ENCODE measurements at places on chromosomes 5 and 9.

GRCh38 chr9:128901822-128902221, 19.0 kb upstream of the PHYHD1 start:
- no peak for DNase-seq

- DNase-seq, result no peak
These were observed 921.5 kb downstream of the TLE4 start for GRCh38 chr9:80493258-80493657.

- no peak for DNase-seq
These were observed 174.5 kb downstream of the AOPEP start for GRCh38 chr9:94901019-94901363.

GRCh38 chr5:74251141-74252035, 389.1 kb downstream of the ENC1 start:
- DNase-seq, result peak; percentile 3

GRCh38 chr9:35342221-35342958, 147.5 kb upstream of the RUSC2 start:
- no peak for DNase-seq

DNA sequence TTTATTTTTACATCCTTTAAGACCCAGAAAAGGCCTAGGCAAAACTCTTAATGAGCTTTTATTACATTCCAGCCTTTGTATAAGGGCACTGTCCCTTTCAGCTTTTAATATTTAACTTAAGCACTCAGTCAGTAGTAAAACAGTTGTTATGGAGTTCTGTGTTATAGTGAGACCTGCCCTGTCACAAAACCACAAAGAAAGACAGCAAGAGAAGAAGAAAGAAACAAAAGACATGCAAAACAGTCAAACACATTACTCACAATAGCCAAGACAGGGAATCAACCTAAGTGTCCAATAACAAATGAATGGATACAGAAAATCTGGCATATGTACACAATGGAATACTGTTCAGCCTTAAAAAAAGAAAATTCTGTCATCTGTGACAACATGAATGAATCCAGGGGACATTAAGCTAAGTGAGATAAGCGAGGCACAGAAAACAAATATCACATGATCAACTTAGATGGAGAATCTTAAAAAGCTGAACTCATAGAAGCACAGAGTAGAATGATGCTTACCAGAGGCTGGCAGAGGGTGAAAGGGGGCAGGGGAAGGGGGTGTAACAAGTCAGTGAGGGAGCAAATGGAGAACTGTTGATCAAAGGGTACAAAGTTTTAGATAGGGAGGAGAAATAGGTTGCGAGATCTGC, 63.8 kb upstream of the CCNG1 start:
- DNase-seq, result no peak

DNA sequence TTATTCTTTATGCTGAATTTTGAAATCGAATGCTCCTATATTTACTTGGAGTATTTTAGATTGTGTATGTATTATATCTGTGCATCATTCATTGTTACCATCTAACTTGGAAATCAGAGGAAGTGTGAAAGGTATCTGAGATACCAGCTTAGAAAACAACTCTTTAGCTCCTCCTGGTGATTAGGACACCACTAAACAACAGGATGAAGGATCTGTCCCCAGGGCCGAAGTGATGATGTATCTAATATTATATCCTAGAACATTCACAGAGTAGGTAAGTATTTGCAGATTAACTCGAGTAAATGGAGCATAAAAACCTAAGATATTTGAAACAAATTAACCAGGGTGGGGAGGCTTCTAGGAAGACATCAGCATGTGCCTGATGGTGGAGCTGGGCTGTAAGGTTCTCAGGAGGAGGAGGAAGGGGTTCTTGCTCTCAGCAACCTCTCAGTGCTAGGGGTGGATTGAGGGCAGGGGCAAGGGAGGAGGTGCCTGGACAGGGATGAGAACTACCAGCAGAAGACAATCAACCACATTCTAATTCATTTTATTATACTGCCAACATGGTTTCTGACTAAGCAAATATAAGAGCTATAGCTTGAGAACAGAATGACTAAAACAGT, 2.6 kb upstream of the NFIL3 start:
- no peak for DNase-seq

DNA sequence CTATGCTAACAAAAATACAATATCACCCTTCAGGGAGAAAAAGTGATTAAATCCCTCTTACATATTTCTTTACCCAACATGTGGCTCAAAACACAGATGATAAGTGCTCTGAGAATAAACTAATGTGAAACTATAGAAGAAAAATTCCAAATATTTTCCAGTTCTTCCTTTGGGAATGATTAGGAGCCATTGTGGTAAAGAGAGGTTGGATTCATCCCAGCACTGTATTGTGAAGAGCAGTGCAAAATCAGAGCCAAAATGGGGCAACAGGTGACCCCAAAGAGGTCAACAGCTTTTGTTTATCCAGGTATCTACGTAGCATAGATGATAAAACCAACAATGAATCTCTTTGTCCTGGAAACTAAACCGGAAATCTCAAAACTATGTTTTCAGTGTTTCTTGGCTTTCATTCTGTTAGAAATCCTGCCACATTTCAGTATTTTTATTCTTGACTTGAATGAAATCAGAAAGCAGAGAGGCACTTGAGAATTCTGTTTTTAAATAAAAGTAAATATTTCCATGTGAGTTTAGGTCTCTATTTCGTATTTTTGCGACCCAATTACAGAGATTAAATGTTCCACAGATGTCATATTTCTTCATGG, 120.4 kb upstream of the FST start:
- no peak for DNase-seq

DNA sequence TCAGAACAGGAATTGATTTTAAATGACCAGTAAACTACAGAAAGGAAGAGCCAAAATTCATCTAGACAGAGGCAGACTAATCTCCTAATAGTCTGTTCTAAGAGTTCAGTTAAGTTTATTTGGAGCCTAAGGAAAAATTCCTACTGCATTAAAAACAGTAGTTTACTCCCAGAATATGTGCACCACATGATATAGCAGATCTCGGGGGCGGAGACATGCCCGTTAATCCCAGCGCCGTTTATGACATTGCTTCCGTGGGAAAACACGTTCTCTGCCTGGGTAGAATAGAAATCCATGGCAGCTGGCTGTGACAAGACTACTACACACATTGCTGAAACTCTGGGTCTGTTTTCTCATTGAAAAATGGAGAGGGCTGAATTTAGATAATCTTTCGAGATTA, 11.4 kb downstream of the HABP4 start:
- DNase-seq, result no peak

DNA sequence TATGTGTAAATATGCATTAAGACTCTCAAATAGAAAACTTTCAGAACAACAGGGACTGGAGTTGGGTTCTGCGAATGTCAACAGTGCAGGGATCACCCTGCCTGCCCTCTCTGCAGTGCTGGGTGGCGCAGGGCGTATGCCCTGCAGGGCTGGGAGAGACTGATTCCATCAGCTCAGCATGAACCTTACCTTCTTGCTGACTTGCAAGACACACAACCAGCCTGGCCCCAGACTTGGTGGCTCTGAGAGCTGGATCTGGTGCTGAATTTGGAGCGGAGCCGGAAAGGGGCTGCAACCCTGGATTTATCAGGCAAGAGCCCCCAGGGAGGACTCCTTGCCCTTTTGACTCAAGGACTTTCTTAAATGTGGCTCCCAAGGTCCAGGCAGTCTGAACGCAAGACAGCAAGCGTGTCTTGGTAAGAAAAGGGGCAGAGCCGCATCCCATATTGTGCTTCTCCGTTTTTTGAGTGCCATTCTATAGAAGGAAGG, 376.0 kb upstream of the IRX2 start:
- no peak for DNase-seq

GRCh38 chr5:111556501-111556900, 44.2 kb upstream of the STARD4 start:
- no peak for DNase-seq

DNA sequence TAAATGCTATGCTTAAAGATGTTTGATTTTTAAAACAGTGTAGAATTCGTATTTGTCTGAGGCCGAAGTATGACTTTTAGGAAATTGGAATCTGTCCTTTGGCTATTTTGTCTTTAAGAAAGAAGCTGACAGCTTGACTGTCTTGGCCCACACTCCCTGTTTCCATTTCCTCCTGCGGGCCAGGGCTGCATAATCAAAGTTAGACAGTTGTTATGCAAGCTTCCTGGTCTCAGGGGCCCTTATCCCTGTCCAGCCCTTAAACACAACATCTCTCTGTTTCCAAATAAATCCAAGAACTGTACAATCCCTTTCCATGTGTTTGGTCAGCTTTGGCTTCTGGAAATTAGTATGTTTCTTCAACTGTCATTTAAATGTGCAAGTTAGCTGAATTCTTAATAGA, 54.6 kb upstream of the ECM2 start:
- no peak for DNase-seq

DNA sequence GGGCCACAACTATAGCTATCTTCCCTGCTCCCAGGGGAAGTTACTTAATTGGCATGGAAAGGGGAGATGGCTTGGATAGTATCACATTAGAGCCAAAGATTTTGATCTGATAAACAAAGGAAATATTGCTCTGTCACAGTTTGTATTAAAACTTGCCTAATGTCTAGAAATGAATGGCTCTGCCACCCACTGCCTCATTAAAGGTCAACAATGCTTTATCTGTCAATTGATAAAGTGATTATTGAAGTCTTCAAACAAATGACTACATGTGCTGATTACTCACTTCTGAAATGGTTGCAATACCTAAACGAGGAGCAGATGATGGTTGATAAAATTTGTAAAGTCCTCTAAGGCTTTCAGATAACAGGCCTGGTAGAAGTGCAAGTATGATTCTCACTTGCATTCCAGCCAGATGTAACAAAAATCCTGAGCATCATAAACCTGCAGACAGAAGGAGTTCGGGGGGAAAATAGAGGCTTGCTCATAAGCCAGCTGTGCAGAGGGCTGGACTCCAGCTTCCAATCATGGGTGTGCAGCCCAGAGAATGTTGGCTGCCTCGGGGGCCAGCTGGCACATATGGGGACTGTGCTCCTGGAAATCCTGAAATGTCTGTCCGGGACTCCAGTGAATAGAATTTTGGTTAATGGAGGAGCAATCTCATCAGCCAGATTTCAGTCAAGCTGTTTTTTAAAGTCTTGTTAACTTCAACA, 200.5 kb upstream of the SLC27A6 start:
- DNase-seq, result no peak

DNA sequence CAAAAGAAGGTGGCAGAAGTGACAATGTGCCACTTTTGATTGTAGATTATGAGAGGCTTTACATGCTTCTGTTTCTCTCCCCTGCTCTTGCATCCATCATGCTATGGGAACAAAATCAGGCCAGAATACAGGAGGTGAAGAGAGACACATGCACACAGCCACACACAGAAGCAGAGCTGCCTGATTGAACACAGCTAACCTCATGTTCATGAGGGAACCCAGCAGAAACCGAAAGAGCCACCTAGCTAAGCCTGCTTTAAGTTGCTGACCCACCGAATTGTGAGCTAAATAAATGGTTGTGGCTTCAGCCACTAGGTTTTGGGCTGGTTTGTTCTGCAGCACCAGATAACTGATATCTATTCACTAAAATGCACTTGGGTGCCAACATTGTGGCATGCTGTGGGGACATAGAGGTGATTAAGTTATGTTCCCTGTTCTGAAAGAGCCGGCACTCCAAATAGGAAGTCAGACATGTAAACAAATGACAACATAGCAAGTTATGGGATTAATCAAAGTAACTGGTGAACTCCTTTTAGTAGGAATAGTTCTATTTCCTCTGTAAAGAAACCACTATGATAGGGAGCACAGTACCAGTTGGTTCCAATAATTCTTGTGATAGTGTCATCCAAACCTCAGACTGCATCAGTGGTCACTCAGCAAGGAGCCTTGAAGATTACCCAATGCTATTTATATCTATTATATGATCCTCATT, 93.6 kb upstream of the TNC start:
- no peak for DNase-seq

- no peak for DNase-seq
These were observed 361.3 kb downstream of the RAB3C start for GRCh38 chr5:58944221-58944620.

- DNase-seq, result no peak
These were observed 14.8 kb upstream of the TUT7 start for GRCh38 chr9:86368871-86369521.

DNA sequence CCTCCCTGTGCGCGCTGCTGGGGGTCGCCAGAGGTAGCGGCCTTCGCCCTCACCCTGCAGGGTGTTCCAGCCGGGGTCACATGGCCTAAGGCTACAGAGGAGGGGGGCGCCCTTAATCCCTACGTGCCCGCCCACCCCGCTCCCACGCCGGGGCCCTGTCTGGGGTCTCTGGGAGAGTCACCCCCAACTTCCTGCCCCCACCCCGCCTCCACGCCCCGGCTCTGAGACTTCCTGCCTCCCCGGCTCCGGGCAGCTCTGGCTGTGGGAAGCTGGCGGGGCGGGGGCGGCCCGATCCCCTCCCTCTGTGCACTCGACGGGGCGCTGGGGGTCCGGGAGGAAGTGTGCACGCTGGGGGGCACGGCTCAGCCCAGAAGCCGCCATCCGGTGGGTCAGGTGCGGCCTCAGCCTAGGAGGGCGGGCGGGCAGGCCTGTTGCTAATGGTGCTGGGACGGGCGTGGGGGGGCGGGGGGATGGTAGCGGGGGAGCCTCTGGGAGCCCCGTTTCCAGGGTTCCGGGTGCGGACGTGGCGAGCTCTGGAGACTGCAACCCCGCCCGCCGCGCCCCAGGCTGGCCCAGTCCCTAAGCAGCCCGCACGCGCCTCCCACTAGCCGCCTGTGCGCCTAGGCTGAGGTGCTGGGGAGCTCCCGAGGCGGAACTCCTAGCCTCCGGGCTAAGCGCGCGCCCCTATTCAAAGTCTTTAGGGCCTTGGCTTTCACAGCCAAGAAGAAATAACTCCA, 61.6 kb downstream of the CXXC5 start:
- DNase-seq, result no peak

DNA sequence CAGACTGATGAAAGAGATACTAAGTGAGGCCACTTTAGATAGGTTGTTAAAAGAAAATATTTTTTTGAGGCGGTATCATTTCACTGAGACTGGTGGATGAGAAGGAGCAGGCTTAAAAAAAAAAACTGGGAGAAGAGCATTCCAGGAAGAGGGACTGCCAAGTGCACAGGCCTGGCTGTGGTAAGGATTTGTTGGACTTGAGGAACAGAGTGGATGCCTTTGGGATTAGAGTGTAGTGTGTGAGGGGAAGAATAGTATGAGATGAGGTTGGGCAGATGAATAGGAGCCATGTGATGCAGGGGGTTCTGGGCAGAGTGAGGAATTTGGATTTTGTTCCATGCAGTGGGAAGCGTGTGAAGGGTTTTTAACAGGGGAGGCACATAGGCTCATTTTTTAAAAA, 57.9 kb downstream of the PBX3 start:
- DNase-seq, result no peak

DNA sequence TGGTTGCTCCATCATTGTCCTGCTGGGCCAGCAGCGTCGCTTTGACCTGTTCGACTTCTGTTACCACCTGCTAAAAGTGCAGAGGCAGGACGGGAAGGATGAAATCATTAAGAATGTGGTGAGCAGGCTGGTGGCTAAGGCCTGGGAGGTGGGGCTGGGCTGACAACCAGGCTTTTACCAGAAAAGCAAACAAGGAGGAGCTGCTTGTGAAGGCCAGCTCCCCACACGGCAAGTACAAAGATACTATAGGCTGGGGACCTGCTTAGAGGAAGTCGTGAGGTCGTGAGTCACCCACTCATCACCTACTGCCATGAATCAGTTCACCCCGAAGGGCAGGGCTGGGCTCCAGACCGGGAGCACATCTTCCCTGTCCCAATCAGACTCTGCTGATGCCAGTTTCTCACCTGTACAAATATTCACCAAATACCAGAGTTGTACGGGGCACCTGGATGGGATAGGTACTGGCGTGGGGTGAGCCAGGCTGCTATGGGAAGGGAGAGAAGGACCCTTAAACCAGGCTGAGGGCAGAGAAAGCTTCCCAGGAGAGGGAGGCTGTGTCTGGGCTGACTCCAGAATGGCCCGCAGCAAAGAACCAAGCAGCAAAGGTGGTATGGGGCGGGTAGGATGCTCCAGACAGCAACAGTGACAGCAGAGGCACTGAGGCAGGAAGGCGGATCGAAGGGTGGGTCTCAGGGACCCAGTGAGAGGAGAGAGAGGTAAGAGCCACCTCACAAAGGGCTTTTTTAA, 69.3 kb upstream of the NIPAL4 start:
- no peak for DNase-seq

All from NCI-H1436 treated with DMSO at 0.1 percent for 48 hours (cell line).